ENCODE measurements at places on chromosomes 11 and 22.

GRCh38 chr22:19855504-19856409 is 1.1 kb upstream of the GNB1L start:
- DNase-seq: peak; percentile 56

GRCh38 chr22:36332623-36333332 is 55.0 kb downstream of the MYH9 start:
- peak; percentile 80 for DNase-seq

DNA sequence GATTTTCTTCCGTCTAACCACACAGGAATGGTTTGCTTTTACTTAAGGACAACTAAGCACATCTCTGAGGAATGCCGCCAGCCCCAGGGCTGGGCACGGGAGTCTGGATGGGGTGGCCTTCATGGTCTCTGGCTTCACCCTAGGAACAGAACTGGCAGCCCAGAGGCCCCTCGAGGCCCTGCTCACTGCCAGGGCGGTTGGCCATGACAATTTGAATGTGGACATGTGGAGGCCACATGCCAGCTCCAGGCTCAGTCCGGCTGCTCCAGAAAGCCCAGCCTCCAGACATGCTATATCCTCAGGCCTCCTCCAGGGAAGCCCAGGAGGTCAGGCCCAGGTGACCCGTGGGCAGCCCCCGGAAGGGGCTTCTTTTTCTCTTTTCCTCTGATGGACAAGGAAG is 84.0 kb upstream of the FGF3 start:
- DNase-seq: no peak

- DNase-seq: no peak
These were observed 7.0 kb upstream of the CABP2 start for GRCh38 chr11:67530282-67530592.

- peak; percentile 73 for DNase-seq
These were observed 28.0 kb downstream of the OR5B17 start for GRCh38 chr11:58330861-58331260.

GRCh38 chr22:44365832-44366231 is 53.1 kb upstream of the SHISAL1 start:
- DNase-seq: no peak

- no peak for DNase-seq
These were observed 3.3 kb downstream of the MRPL49 start for GRCh38 chr11:65125197-65126056.

- no peak for DNase-seq
These were observed 435.6 kb upstream of the LRRC4C start for GRCh38 chr11:41895081-41895480.

GRCh38 chr22:41526830-41527799 is 17.2 kb downstream of the POLR3H start:
- DNase-seq: peak; percentile 49

DNA sequence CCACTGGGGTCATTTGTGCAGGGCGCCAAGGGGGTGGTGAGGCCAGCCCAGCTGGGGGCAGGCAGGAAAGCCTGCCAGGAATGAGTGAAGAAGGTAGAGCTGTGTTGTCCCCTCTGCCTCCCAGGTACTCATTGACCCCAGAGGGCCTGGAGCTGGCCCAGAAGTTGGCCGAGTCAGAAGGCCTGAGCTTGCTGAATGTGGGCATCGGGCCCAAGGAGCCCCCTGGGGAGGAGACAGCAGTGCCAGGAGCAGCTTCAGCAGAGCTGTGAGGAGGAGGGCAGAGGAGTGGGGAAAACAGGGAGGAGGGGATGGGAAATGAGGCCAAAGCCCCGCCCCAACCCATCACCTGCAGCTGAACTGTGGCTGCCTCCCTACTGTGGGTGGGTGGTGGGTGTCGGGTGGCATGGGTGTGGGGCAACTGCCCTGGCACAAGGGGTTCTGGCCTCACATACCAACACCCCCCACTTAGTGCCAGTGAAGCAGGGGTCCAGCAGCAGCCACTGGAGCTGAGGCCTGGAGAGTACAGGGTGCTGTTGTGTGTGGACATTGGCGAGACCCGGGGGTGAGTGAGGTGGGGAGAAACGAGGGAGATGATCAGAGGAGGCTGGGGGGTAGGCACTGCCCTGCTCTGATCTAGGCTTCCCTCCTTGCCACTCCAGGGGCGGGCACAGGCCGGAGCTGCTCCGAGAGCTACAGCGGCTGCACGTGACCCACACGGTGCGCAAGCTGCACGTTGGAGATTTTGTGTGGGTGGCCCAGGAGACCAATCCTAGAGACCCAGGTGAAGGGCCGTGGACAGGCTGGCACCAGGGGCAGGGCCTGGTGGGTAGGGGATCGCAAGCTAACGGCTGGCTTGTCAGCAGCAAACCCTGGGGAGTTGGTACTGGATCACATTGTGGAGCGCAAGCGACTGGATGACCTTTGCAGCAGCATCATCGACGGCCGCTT is 3.0 kb downstream of the MUS81 start:
- peak; percentile 19 for DNase-seq

- DNase-seq: peak; percentile 66
These were observed 27.4 kb downstream of the DRD2 start for GRCh38 chr11:113447621-113448315.

DNA sequence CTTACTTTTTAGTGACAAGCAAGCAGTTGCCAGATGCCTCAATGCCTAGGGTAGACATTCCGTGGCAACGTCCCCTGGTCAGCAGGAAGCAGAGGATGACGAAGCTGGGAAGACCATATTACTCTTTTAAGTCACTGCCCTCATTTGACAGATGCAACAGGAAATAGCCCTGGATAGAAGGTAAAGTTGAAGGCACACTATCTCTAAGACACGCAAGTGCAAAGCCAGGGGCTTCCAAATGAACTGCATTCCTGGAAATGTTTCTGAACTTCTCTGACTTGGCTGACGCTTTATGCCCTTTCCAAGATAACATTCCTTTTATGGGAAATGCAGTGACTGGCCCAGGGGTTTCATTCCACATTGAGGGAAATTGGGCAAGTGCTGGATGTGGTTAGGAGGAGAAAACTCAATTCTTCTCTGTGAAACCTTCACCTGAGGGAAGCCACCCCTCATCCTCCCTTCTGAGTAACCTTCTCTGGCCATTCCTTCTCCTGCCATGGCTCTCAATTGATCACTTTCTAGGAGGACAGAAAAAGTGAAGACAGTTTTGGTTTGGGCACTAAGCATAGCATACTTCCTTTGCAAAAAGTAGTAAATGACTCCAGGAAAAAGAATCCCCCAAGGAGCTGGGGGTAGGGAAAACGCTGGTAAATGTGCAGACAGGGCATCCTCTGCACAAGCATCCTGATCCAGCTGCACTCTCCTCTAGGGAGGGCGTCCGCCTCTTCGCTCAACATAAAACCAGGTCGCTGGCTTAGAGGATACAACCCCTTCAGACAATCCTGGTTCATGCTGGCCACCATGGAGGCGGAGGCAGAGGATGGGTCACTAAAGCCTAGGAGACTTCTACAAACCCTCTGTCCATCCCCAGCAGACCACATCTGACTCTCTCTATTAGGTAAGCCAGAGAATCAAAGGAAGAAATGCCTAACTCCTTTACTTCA is 14.5 kb downstream of the PCSK7 start:
- peak; percentile 51 for DNase-seq

- DNase-seq: peak; percentile 80
These were observed 54.1 kb upstream of the BDNF start for GRCh38 chr11:27754035-27755017.

DNA sequence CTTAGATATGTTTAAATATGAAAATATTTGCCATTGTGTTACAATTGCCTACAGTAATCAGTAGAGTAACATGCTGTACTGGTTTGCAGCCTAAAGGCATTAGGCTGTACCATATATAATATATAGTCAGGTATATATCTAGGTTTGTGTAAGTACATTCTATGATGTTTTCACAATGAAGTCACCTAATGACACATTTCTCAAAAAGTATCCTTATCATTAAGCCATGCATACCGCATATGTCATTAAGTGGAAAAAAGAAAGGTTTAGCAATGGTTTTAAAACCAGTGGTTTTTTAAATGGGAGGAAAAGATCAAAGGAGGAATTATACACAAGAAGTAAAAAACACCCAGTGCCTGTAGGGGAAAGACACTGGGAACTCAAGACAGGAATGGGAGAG is 122.7 kb downstream of the RBFOX2 start:
- DNase-seq: no peak

GRCh38 chr11:116651098-116651736 is 121.6 kb downstream of the BUD13 start:
- no peak for DNase-seq

- peak; percentile 77 for DNase-seq
These were observed 25.3 kb downstream of the CEP295 start for GRCh38 chr11:93686812-93687211.
